ENCODE measurements at places on chromosomes 3 and 15.
A peak's percentile ranks its signal among the peaks of the same experiment; 100 is the strongest.

DNA sequence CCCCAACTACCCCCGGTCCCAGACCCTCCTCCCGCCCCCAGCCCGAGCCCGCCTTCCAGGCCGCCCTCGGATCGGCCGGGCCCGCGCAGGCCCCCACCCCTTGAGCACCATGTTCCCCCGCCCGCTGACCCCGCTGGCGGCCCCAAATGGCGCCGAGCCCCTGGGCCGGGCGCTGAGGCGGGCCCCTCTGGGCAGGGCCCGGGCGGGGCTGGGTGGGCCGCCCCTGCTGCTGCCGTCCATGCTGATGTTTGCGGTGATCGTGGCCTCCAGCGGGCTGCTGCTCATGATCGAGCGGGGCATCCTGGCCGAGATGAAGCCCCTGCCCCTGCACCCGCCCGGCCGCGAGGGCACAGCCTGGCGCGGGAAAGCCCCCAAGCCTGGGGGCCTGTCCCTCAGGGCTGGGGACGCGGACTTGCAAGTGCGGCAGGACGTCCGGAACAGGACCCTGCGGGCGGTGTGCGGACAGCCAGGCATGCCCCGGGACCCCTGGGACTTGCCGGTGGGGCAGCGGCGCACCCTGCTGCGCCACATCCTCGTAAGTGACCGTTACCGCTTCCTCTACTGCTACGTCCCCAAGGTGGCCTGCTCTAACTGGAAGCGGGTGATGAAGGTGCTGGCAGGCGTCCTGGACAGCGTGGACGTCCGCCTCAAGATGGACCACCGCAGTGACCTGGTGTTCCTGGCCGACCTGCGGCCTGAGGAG lies 472 bp downstream of the CHST14 start:
- H3K36me3 ChIP-seq, result peaks cover 4% of the 10 kb centered on the region
- peak overlapping the region; percentile 65 for H3K4me3 ChIP-seq
- no peak for DNase-seq
- no peak overlapping the region for H3K27ac ChIP-seq
- H3K27me3 ChIP-seq, result no peaks in the 10 kb centered on the region

DNA sequence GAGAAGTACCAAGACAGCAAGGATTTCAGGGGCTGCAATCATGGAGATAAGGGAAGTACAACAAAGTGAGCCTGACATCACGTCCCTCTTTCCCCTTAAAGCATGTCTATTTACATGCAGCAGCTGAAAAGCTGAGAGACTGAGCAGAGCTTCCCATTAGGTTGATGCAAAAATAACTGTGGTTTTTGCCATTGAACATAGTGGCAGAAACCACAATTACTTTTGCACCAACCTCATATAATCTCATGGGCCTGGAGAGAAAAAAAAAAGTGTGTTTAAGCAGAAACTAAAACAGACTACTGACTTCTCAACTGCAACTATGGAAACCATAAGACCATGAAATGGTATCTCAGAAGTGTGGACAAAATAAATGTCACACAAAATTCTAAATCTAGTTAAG lies 48.3 kb downstream of the CCDC12 start:
- no peaks in the 10 kb centered on the region for H3K4me1 ChIP-seq
- H3K4me3 ChIP-seq, result no peak overlapping the region
- H3K27ac ChIP-seq, result no peak overlapping the region
- H3K27me3 ChIP-seq, result no peaks in the 10 kb centered on the region
- H3K36me3 ChIP-seq, result peaks cover 6% of the 10 kb centered on the region

DNA sequence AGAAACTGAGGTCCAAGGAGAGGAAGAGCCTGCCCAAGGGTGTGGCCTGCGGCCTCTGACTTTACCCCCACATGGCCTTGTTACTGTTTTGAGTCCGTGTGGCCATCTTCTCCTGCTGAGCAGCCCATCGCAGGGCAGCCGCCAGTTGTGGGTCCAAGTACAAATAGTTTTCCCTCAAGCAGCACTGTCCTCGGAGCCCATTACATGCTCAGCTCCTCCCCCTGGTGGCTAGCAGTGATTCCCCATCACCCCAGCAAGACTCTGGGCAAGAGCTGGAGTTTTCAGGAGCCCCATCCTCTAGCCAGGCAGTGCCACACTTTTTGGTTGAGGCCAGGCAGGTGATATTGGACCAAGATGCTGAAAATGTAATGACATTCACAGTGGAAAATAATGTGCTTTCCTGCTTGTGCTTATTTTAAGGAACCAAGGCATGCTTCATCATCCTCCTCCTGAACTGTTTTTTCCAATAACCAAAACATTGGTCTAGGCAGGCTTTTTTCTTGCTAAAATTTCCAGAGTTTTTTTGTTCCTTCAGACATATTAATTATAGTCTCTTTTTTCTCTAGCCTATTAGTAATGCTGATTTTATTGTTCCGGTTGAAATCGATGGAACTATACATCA lies 23.2 kb upstream of the VILL start:
- H3K27me3 ChIP-seq, result no peaks in the 10 kb centered on the region
- peak; percentile 66 for DNase-seq
- H3K4me1 ChIP-seq, result no peaks in the 10 kb centered on the region
- no peaks in the 10 kb centered on the region for H3K36me3 ChIP-seq
- no peak overlapping the region for H3K27ac ChIP-seq

DNA sequence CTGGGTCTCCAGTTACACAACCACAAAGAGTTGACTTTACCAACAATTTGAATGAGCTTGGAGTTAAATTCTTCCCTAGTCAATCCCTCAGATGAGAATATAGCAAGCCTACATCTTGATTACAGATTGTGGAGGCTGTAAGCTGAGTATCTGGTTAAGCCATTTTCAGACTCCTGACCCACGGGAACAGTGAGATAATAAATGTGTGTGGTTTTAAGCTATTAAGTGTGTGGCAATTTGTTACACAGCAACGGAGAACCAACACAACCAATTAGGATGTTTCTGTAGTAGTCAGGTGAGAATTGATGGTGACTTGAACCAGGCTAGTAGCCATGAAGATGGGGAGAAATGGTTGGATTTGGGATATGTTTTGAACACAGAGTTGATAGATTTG lies 37.7 kb upstream of the SLC4A7 start:
- H3K36me3 ChIP-seq, result no peaks in the 10 kb centered on the region
- no peak overlapping the region for H3K27ac ChIP-seq
- no peak for DNase-seq

- no peaks in the 10 kb centered on the region for H3K36me3 ChIP-seq
- no peak overlapping the region for H3K4me3 ChIP-seq
- H3K27ac ChIP-seq, result no peak overlapping the region
- no peaks in the 10 kb centered on the region for H3K27me3 ChIP-seq
- peaks cover 2% of the 10 kb centered on the region for H3K4me1 ChIP-seq
- DNase-seq, result no peak
These were observed 6.0 kb downstream of the PLCL2 start for GRCh38 chr3:16890597-16891333.

DNA sequence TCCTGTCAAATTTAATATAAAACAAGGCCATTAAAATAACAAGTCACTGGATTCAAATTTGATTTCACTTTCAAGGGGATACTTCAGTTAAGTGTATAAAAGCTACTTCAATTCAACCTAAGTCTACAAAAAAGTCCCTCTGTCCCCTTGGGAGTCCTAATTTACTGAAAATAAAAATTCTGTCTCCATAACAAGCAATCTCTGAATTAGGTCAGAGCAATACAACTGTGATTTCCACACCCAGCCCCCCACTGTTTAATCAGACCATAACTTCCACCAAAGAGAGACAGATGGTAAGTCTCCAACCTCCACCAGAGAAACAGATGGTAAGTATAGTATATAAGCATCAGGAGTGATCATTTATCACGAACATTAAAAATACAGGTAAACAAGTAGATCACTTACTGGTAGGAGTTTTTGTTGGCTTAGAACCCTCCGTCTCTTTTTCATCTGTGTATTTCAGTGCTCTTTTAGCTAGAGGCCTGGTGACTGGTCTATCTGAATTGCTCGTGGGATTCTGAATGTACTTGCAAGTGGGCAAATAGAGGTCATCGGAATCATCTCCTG lies 12.1 kb downstream of the SGO1 start:
- H3K36me3 ChIP-seq, result peaks cover 7% of the 10 kb centered on the region
- H3K4me3 ChIP-seq, result no peak overlapping the region
- H3K27me3 ChIP-seq, result no peaks in the 10 kb centered on the region
- no peak overlapping the region for H3K27ac ChIP-seq
- no peaks in the 10 kb centered on the region for H3K4me1 ChIP-seq

- H3K27me3 ChIP-seq, result no peaks in the 10 kb centered on the region
- no peak overlapping the region for H3K27ac ChIP-seq
- H3K4me3 ChIP-seq, result peak overlapping the region; percentile 48
- H3K36me3 ChIP-seq, result no peaks in the 10 kb centered on the region
- no peak for DNase-seq
These were observed 855 bp upstream of the ABHD5 start for GRCh38 chr3:43689766-43690399.

DNA sequence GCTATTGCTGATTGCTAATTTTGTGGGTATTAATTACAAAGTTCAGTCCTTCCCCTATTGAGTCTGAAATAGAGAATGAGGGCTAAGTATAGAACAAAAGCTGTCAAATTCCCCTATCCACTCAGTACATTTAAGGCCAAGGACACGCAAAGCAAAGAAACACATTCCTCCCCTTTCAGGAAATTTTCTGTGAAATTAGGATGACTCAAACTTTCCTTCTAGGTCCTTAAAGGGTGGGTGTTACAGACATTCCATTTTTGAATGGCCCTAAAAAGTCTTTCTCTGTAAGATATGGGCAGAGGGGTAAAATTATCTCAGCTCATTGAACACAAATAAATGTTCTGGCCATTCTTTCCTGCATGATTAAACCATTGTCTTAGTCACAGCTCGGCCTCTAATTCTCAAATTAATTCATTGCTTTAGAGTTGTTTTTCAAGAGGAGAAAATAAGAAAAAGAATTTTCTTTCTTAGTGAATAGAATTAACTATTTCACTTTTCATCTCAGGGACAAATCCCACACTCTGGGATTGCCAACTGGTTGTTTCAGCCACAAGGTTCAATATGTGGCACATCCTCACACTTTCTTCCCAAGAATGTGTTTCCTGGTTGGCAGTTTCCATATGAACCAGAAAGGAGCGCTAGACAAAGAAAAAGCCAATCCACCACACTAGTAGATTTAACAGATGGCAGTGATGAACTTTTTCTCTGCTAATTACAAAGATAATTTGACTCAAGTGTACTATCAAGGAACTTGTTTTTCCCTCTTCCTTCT lies 424.1 kb downstream of the ZNF385D start:
- no peak for DNase-seq
- H3K27me3 ChIP-seq, result no peaks in the 10 kb centered on the region
- H3K36me3 ChIP-seq, result no peaks in the 10 kb centered on the region

DNA sequence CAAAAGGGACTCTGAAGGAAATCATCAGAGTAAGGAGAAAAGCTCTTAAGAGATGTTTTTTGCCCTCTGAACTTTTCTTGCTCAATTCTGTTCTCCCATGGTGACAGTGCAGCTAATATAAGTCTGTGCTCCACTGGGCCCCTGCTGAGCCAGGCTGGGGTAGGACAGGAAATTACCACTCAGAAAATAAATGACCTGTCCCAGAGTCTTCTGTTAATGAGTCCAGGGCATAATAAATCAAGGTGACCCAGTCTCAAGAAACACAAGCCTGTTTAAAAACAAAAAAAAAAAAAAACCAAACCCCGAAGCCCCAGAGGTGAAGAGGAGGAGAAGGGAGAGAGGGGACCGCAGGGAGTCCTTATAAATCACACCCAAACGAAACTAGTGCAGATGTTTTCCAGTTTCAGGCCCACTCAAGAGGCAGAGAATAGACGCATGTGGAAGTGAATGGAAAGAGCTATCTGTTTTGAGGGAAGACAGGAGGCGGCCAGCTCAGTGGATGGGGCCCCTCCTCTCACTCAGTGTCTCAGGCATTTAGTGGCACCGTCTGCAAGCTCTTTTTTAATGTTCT lies 59.8 kb upstream of the BOC start:
- no peak for DNase-seq
- H3K4me1 ChIP-seq, result no peaks in the 10 kb centered on the region
- no peak overlapping the region for H3K4me3 ChIP-seq

DNA sequence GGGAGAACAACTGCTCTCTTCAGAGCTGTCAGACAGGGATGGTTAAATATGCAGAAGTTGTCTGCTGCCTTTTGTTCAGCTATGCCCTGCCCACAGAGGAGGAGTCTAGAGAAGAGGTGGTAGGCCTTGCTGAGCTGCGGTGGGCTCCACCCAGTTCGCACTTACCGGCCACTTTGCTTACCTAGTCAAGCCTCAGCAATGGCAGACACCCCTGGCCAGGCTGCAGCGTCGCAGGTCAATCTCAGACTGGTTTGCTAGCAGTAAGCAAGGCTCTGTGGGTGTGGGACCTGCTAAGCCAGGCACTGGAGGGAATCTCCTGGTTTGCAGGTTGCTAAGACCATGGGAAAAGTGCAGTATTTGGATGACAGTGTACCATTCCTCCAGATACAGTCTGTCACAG lies 12.3 kb upstream of the TMEM45A start:
- H3K27ac ChIP-seq, result no peak overlapping the region
- no peaks in the 10 kb centered on the region for H3K36me3 ChIP-seq
- no peak for DNase-seq
- no peak overlapping the region for H3K4me3 ChIP-seq
- no peaks in the 10 kb centered on the region for H3K27me3 ChIP-seq

DNA sequence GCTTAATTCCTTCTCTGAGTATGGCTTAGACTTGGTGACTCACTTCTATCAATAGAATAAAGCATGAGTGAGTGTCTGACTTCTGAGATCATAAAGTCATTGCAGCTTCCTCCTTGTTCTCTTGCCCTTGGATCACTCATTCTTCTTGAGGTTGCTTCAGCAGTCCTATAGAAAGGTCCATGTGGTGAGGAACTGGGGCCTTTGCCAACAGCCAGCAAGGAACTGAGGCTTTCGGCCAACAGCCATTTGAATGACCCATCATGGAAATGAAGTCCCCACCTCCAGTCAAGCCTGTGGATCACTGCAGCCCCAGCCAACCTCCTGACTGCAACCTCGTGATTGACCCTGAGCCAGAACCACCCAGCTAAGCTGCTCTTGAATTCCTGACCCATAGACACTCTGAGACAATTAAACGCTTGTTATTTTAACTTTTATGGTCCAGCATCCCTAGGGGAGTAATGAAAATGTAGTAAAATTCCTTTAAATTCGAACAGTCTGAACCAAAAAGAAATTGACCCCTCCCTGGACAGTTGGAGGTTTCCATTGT lies 84.5 kb downstream of the WDR76 start:
- no peaks in the 10 kb centered on the region for H3K27me3 ChIP-seq
- H3K27ac ChIP-seq, result no peak overlapping the region
- no peaks in the 10 kb centered on the region for H3K36me3 ChIP-seq
- no peaks in the 10 kb centered on the region for H3K4me1 ChIP-seq
- no peak for DNase-seq
- H3K4me3 ChIP-seq, result no peak overlapping the region

- no peak for DNase-seq
- H3K36me3 ChIP-seq, result no peaks in the 10 kb centered on the region
- H3K4me1 ChIP-seq, result peaks cover 6% of the 10 kb centered on the region
- no peak overlapping the region for H3K4me3 ChIP-seq
These were observed 27.5 kb downstream of the SMAD3 start for GRCh38 chr15:67092752-67093503.

DNA sequence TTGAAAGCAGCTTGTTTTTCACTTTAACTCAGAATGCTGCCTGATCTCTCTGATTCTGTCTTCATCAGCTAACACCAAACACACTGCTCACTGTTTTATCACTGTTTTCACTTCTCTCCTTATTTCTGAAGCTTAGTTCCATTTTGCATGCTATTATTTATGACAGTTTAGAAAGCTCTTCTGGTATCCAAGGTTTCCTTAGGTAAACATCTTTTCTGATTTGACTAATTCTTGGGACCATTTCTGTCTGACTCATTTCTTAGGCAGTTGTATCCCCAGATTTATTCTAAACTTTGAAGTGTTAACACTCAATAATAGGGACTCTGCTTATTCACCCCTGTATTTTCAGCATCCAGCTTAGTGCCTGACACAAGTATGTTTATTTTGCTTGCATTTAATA lies 167.7 kb downstream of the BCHE start:
- H3K36me3 ChIP-seq, result no peaks in the 10 kb centered on the region
- no peak overlapping the region for H3K27ac ChIP-seq
- H3K4me3 ChIP-seq, result no peak overlapping the region
- H3K4me1 ChIP-seq, result no peaks in the 10 kb centered on the region
